T-cell (primary cell): ENCODE measurements at places on chromosomes 2 and 18.

- no peak for DNase-seq
Measured at GRCh38 chr2:213187833-213188532, 36.6 kb upstream of the IKZF2 start.

DNA sequence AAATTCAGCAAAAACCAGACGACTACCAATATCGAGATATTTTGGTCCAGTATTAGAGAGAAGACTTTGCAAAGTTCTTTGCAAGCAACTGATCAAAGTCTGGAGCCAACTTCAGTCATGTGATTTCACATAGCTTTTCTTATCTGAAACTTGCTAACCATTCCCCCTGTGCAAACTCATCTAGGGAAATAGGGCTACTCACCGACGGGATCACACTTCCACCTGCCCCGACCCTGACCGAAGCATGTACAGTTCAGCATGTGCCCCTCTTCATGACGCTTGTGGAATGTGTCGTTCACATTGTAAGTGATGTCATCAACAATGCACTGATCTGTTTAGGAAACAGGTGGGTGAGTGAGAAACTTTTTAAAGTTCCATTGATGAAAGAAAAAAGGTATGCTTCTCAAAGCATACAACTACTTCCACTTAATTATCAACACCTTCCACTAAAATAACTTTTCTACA is 15.4 kb downstream of the FN1 start:
- DNase-seq, result no peak

GRCh38 chr2:68765739-68766375 is 31.2 kb downstream of the ARHGAP25 start:
- DNase-seq, result no peak

DNA sequence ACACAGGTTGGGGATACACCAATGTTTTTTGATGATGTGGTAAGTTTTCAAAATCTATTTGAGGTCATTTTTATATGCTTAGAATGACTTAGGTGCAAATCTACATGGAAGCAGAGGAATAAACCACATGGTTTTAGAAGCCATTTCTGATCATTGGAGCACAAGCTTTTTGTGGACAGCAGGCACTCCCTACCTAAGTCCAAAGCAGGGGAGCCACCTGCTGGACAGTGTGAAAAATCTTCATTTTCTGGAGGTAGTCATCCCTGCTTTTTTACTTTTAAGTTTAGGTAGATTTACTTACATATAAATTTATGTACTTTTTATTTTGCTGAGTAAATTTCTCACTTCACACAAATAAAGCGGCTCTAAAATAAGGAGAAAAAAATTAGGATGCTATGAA is 323.2 kb downstream of the PLCL1 start:
- DNase-seq, result peak; percentile 27

DNA sequence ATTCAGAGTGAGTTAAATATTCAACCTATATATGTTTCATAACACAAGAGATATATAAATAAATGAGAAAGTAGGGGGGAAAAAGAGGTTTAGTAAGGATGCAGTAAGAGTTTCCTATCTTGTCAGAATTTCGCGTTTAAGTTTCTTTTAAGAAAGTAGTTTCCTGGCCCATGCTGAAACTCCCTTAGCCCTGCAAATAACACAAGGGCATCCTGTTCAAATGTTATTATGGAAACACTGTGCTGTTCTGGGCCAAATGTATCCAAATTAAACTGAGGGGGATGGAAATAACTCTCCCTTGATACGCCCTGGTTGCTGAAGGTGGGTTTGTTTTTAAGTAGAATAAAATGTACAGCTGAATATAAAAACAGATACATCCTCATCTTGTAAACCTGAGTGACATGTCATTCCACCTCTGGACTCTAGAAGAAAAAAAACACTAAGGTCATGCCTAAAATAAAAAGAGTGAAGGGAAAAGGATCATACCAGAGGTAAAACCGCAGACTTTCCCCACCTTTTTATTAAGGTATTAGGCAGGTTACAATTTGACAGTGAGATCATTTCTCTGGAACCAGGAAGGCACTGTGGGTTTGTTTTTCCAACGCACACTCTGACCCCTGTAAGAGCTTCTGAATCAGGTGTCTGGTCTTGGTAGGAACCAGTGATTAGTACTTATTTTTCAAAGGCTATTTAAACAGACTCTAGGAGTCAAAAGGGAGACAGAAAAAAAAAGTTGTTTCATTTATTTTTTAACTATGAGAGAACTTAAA is 16.7 kb downstream of the BCL2 start:
- DNase-seq, result no peak

GRCh38 chr2:221724631-221725203 is 152.6 kb upstream of the EPHA4 start:
- no peak for DNase-seq

- DNase-seq, result no peak
Measured at GRCh38 chr2:45612731-45613130, 1.7 kb upstream of the SRBD1 start.

DNA sequence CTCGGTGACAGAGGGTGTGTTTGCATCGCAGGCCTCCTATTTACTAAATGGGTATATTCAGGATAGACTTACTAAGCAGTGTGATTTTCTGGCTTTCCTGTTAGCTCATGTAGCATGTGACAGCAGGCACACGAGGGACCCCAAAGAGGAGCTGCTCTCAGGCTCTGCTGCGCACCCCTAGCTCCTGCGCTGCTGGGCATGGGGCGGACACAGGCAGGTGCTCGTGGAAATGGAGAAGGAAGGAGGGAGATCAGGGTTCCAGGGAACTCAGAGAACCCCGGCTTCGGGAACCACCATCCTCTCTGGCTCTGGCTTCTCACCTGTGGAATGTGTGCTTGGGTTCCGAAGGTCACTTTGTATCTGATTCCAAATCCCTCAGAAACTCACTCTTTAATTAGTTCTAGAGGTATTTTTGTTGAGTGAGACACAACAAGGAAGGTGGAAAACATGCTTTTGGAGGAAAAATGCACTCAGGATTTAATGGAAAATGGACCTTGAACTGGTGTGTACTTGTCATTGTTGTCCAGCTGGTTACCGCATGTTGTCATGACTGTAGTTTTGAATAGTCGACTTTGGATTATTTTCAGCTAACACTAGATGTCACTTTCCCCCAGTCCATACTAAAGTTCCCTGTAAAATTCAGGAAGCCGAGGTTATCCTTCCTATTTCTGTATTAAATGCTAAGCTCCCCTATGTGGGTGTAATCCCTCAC is 3.5 kb downstream of the SNTG2 start:
- DNase-seq, result no peak

DNA sequence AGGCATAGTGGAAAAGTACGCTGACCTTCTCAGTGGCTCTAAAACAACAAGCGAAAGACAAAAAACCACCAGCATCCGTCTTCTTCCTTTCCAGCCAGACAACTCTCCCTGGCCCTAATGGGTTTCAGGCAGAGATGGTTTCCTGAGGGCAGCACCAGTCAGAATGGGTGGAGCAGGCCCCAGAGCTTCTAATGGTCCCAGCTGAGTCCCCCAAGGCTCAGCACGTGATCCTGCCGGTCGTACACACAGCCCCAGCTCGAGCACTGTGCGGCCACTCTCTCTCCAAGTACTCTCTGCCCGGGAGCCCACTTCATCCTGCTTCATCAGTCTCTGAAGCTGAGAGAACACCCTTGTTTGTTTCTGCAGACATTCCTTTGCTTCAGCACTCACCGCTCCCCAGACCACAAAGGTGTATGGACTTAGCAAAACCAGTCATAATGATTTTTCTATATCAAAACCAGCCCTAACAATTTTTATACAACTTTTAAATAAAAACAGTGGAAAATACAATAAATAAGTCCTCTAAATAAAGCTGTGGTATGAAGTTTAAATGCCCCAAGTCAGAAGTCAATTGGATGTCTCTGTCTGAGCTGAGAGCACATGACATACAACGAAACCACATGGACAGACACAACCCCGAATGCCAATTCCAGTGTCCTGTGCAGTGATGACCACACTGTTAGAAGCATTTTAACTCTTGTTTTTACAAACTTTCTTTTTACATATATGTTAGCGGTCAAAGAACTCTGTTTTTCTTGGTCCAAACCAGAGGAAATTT is 63.9 kb downstream of the PARD6G start:
- no peak for DNase-seq

DNA sequence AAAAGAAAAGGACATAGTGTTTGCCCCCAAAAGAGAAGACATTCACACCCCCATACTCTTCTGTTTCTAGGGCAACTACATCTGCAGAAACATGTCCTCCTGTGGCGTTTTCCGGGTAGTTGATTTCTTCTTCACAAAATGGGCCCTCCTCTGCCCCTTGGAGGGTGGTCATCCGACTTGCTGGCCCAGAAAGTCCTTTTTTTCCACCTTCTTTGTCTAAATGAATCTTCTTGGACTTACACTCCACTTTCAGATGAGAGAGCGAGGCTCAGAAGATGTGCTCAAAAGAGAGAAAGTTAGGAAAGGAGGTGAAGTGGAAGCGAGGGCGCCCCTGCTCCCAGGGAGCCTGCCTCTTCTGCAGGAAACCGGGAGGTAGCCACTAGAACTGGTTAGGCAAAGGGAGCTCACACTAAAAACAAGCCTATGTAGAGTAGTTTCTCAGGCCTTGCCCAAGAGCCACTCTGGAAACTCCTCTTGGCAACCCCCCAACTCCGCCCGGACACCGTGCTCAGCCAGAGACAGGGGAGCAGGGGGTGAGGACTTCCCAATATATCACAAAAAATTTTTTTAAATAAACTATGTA is 10.2 kb upstream of the SIX3 start:
- DNase-seq, result no peak

DNA sequence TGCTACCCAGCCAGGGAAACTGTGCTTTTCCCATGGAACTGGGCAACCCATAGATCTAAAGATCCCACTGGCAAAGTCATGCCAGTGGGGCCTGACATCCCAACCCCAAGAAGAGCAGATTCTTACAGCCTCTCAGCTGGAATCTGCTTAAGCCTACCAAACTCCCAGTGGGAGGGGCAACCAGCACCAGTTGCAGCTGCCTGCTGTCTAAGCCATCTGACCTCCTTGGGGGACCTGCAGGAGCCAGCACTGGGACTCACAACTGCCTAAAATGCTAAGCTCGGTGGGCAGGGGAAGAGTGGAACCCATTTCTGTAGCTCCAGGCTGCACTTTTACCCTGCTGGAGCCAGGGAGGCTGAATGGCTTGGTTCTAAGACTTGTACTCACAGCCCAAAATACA is 770.7 kb upstream of the SLC8A1 start:
- DNase-seq, result no peak

- DNase-seq, result no peak
Measured at GRCh38 chr18:11880586-11881304, 27.4 kb downstream of the MPPE1 start.

DNA sequence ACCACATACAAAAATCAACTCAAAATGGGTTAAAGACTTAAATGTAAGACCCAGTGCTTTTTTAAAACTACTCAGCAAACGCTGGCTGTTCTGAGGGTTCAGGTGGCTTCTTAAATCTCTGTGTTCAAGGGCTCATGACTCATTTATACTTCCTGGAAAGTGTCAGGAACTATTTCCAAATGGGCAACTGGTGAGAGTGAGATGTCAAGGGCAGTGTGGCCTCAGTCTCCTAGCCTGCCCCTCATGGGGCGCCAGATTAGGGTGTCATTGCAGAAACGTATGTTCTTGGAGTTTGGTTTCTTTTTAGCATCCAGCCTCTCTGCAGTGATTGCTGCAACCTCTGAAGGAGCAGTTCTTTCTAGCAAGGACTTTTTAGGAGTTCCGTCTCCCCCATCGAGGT is 485.4 kb downstream of the TNS1 start:
- DNase-seq, result no peak

DNA sequence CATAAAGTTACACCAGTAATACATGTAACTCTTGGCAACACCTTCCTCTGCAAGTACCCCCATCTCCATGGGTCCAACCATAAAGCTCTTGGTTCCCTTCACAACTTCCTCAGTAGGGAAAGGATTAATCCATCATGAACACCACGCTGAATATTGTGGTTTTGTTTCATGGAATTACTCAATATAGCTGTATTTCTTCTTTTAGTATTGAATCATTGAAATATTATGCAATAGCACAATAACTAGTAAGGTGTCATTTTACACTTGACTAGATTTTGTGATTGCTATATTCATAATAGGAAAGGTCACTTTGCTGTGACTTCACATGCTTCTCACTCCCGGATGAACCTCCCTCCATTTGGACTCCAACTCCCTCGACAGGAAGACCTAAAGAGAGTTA is 29.7 kb upstream of the PID1 start:
- no peak for DNase-seq

DNA sequence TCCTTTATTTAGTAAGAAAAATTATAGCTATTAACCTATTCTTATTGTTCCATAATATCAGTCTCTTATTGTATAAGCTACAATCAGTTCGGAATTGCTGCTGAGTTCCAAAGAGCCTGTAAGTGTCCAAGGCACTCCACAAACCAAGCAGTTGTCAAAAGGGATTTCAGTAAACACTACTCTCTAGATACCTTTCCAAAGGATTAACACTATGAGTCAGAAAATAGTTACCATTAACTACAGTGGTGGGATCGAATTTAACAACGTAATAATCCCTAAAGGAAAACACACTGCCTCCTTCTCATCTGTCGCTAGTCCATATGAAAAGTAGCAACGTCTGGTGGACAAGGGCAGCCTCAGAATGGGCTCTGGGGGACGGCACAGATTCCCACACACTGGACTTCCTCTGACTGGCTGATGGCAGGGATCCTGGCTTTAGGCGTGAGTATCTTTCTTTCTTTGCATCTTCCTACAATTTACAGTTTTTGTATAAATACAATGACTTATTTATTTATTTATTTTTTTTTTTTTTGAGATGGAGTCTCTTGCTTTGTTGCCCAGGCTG is 8.8 kb downstream of the TGFBRAP1 start:
- no peak for DNase-seq

DNA sequence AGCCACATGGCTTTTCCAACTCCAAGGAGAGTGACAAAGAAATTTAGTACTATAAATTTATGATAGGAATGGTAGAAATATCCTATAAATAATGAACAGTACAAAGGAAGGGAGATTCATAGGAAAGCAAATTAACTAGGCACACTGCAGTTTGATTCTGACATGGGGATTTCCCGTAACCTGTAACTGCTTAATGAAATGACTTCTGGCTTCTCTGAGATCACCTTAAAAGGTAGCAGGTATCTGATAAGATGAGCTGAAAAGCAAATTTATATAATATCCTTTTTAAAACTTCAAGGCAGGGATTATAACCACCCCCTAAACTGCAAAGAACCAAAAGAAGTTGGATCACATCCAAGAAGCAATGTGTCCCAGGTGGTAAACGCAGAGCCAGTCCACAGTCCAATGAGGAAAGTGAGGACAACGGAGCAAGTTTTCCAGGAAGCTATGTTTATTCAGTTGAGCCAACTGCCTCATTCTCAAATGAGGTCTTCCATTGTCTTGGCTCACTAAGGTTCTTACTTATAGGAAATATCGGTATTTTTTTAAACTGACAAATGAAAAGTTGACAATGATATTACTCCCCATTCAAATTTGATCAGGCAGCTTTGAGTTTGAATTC is 43.0 kb downstream of the WIPF1 start:
- DNase-seq, result no peak

GRCh38 chr2:207807516-207807915 is 37.8 kb upstream of the FZD5 start:
- DNase-seq, result no peak

DNA sequence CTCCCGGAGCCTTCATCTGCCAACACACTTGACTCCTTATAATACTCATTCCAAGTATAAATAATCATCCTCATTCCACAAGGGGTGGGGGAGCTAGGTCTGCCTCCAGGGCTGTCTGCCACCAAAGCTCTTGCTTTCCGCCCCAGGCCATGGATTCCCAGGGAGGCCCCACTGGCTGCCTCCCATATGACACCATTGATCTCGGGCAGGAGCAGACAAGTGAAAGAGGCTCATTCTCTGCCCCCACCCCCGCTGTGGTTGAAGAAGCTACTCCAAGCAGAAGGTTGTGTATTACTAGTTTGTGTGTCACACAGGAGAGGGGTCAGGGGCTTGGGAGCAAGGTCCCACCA is 99.5 kb downstream of the MRO start:
- no peak for DNase-seq

- no peak for DNase-seq
Measured at GRCh38 chr2:207330912-207331311, 165.2 kb upstream of the KLF7 start.
